ENCODE measurements at places on chromosomes 6 and 20.

- no peak for DNase-seq
Measured at GRCh38 chr20:47221036-47221625, 135.4 kb downstream of the ZMYND8 start.

DNA sequence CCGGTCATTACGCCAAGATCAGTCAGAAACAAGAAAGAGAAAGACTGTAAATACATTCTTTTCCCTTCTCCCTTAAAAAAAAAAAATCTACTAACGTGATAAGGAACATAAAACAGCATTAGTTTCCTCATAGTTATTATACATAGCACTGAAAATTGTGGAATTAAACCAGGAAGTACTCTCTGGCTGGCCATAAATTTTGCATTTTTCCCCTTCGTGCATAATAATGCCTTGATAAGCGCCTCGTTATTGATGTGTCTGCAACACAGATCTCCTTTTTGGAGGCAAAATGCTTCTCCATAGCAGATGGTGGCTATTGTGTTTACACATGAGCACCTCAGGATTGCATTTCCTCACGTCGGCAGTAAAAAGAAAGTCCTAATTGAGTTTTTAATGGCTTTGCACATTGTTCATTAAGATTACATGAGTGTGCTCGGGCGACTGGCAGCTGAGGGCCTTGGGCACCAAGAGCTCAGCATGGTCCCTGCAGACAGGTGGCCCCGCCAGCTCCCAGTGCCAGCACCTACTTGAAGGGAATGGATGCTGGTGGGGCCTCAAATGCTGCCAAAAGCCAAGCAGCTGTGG, 394.5 kb downstream of the PTPRT start:
- no peak for DNase-seq

DNA sequence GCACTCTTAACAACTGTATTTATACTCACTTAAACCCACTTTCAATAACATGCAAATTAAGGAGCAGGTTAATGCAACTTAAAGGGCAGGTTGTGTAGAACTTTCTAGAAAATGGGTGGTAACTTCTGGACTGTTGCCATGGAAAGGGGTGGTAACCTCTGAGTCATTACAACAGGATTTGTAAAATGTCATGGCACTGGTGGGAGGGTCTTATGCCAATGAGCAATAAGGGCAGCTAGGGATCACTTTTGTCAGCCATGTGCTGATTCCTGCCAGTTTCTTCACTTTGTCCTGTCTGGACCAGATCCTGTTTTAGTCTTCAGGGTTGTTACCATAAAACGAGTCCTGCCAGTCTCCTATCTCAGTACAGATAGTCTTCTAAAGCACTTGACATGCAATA, 560.5 kb upstream of the PTCHD4 start:
- DNase-seq: no peak

DNA sequence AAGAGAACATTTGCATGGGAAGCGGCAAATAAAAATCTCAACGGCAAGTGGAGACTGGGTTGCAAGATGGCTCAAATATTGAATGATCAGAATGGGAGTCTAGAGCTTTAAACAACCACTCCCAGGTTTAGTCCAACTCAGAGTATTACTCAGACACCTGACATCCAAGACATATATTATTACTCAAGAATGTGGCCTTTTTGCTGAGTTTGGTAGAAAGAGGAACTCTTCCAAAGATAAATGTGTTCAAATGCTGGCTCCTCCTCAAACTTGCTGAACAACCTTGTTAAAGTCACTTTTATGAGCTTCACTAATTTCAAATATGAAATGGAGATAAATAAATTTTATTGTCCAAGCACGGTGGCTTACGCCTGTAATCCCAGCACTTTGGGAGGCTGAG, 77.8 kb downstream of the ESR1 start:
- DNase-seq: no peak

GRCh38 chr20:60132827-60133670, 174.8 kb downstream of the CDH26 start:
- no peak for DNase-seq

DNA sequence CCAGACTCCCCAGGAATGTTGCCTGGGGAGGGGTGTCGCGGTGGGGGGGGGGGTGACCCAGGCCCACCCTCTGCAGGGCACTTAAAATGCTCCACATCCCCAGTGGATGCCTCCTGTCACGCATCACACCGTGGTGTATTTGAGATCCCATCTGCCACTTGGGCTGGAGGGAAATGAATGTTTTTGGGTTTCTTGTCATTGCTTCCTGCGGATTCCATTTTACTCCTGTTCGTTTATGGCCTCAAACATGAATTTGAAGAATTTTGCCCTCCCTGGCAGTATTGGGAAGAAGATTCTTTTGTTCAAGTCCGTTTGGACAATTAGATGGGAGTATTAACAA, 544 bp upstream of the KHDC1 start:
- no peak for DNase-seq

- no peak for DNase-seq
Measured at GRCh38 chr6:16991981-16992629, 109.7 kb upstream of the STMND1 start.

DNA sequence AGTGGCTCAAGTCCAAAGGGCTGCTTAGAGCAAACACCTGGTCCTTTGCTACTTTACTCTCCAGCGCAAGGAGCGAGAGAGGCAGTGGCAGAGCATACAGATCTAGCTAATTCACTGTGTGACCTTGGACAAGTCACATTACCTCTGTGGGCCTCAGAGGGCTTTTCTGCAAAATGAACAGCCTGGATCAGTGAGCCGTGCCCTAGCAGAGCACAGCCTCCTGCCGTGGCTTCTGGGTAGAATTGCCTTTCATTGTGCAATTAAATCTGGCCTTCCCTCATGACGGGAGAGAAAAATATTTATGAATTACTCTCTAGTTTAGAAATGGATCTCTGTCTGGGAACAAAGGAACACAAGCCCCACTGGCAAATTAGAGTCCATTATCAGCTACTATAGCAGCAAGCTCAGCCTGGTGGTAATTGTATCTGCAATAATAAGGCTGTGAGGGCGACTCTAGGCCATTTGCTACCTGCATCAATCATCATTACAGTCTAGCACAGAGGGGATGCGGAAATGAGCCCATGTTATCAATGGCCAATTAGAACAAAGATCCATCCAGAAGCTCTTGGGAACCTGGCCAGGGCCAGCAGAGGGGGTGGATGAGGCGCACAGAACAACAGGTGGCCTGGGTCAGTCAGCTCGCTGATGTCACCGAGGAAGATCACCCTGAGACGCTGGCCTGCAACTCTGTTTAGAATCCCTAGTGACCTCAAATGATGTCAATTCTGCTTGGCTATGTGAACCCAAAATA, 114.2 kb upstream of the LY86 start:
- no peak for DNase-seq

DNA sequence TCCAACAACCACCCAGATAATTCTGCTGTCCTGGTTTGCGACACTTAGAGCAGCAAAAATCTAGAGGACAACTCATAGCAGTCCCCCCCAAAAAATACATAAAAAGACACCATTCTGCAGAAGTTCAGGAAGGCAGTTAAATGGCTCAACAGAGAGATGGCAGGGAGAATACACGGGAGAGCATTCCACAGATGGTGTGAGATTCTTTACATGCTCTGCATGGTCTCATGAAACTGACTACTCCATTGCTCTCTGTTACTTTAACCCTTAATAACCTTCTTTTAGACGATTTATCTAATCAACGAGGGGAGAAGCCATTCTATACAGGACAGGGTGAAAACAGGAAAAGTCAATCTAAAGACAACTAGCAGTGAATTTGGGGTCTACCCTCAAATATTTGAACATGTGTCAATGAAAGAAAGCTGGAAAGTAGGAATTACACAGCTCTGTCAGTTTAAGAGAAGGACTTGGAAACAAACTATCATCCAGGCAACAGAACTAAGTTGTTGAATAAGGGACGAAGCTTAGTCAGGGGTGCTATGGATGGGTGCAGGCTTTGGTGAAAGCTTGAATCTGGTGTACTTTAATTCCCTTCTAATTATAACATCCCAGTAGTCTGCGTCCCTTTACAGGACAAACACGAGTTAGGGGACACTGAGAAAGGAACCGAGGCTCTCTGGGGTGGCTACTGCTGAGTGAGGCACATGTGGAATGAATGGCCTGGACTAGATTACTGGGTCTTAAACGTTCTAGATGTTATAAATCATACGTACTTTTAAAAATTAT, 5.1 kb downstream of the PERP start:
- no peak for DNase-seq

- DNase-seq: no peak
Measured at GRCh38 chr20:10524643-10525042, 89.5 kb downstream of the SLX4IP start.

Measured in ACHN (cell line).